ENCODE measurements at places on chromosomes 7 and 10.

DNA sequence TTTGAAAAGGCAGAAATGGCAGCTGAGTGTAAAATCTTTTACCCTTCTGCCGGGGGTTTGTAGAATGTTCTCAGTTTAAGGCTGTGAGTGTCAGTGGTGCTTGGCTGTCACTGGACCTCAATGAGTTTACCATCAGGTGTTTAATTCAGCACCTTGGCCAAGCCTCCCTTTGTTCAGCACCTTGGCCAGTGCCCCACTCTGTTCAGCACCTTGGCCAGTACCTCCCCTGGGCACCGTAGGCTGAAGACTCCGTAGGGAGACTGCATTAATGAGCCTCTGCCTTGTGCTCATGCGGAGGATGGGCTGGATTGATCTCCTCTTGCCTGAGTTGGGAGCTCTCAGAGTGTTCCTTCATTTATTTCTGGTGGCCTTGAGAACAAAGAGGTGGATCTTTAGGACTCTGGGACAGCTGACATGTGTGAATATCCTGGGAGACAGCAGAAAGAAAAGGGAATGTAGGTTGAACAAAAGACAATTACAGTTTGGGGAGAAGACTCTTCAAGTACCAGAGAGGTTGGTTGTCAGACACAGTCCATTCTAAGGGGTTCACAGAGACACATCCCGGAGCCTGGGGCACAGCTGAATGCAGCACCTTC, 1.6 kb downstream of the FAM24A start:
- H3K4me1 ChIP-seq = no peaks in the 10 kb centered on the region
- H3K36me3 ChIP-seq = no peaks in the 10 kb centered on the region
- peak; percentile 77 for DNase-seq
- no peaks in the 10 kb centered on the region for H3K27me3 ChIP-seq
- no peak overlapping the region for H3K4me3 ChIP-seq

GRCh38 chr7:36961097-36961496, 236.8 kb upstream of the AOAH start:
- no peak overlapping the region for H3K4me3 ChIP-seq
- H3K4me1 ChIP-seq = peaks cover 12% of the 10 kb centered on the region
- no peaks in the 10 kb centered on the region for H3K36me3 ChIP-seq
- DNase-seq = no peak
- no peak overlapping the region for H3K27ac ChIP-seq

DNA sequence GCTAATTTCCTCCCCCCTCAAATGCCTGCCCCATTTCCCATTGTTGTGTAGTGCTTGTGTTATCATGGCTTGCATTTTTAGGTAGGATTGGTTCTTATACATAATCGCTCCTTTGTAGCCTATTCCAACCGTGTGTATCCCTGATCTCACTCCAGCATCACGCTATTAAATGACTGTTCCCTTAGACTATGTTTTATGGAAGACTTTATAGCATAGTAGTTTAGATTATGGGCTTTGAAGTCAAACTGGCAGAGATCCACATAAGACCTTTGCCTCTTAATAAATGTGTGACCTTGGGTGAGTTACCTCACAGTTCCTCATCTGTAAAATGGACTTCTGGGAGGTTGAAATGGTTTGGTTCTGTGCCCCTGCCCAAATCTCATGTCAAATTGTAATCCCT, 5.4 kb upstream of the RABGEF1 start:
- peaks cover 32% of the 10 kb centered on the region for H3K4me1 ChIP-seq
- H3K27me3 ChIP-seq = no peaks in the 10 kb centered on the region
- H3K36me3 ChIP-seq = peaks cover 16% of the 10 kb centered on the region
- no peak for DNase-seq

- no peak overlapping the region for H3K4me3 ChIP-seq
- H3K4me1 ChIP-seq = no peaks in the 10 kb centered on the region
- no peaks in the 10 kb centered on the region for H3K27me3 ChIP-seq
- H3K27ac ChIP-seq = no peak overlapping the region
- no peaks in the 10 kb centered on the region for H3K36me3 ChIP-seq
- no peak for DNase-seq
Measured at GRCh38 chr7:116285252-116285651, 74.9 kb downstream of the TES start.

DNA sequence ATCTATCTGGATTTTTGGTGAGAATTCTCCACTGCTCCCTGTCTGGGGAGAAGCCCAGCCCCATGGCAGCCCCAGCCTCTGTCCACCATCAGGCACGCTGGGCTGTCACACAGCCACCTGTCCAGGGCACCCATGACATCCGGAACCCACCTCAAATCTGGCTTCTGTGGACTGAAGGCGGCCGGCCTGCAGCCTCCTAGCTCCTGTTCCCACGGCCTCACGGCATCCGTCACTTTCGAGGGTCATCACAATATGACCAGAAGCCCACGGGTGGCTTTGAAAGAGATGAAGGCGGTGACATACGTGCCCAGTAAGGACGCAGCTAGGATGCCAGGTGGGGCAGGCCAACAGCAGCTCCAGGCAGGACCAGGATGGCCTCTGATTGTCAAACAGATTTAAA, 140.9 kb downstream of the PTPRN2 start:
- no peaks in the 10 kb centered on the region for H3K36me3 ChIP-seq
- H3K4me3 ChIP-seq = no peak overlapping the region
- H3K27ac ChIP-seq = no peak overlapping the region
- no peaks in the 10 kb centered on the region for H3K27me3 ChIP-seq

GRCh38 chr10:126463286-126463685, 75.0 kb upstream of the ADAM12 start:
- no peaks in the 10 kb centered on the region for H3K27me3 ChIP-seq
- H3K4me1 ChIP-seq = no peaks in the 10 kb centered on the region
- H3K27ac ChIP-seq = no peak overlapping the region
- H3K36me3 ChIP-seq = no peaks in the 10 kb centered on the region
- H3K4me3 ChIP-seq = no peak overlapping the region

DNA sequence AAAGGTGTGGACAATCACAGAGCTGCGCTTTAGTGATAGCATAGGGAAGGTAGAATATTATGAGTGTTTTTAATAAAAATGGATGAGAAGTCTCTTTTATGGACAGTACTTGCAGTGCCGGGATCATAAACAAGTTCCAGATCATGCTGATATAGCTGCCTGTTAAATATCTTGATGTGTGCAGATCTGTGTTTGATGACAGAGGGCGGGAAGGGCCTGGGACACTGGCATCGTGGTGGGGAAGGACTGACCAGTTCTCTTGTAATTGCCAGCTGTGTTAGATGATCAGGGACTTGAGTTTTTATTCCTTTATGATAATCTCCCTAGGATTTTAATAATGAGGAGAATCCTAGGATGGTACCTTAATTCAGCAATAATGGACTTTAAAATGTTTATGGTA, 14.6 kb downstream of the SND1 start:
- H3K36me3 ChIP-seq = no peaks in the 10 kb centered on the region
- H3K27ac ChIP-seq = no peak overlapping the region
- no peak for DNase-seq
- no peaks in the 10 kb centered on the region for H3K27me3 ChIP-seq
- H3K4me3 ChIP-seq = no peak overlapping the region

DNA sequence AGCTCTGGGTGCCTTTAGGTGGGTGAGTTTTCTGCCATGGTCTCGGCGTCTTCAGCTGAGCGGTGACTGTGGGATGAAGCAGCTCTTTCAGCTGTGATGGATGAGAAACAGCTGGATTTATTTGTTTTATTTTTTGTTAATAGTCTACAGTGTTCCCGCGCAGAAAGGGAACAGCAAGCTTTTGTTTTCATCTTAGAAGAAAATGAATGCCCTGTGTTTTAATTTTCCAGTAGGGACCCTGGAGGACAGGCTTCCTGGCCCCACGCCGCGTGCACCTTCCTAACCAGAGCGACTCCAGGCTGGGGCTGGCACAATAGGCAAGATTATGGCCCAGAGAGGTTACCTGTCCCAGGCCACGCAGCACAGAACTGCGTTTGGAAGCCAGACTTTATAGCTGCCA, 57.6 kb downstream of the GTF2IRD1 start:
- DNase-seq = no peak

DNA sequence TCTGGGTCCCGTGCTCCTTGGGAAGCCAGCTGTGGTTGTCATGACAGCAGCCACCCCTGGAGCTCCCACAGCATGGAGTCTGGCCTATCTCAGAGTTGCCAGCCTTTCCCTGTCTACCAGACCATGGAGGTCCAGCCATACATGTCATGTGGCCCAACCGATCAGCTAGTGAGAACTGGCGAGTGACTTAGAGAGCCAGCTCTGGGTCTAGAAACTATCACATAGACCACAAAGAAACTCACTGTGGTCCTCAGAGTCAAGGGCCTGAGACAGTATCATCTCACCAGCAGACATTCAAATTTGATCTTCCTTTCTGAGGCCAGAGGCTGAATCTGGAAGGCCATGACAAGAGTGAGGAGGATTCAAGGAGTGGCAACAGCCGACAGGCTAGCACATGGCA, 223.3 kb upstream of the GPR26 start:
- H3K27me3 ChIP-seq = peaks cover 8% of the 10 kb centered on the region
- no peak overlapping the region for H3K4me3 ChIP-seq
- no peaks in the 10 kb centered on the region for H3K4me1 ChIP-seq
- H3K36me3 ChIP-seq = no peaks in the 10 kb centered on the region

DNA sequence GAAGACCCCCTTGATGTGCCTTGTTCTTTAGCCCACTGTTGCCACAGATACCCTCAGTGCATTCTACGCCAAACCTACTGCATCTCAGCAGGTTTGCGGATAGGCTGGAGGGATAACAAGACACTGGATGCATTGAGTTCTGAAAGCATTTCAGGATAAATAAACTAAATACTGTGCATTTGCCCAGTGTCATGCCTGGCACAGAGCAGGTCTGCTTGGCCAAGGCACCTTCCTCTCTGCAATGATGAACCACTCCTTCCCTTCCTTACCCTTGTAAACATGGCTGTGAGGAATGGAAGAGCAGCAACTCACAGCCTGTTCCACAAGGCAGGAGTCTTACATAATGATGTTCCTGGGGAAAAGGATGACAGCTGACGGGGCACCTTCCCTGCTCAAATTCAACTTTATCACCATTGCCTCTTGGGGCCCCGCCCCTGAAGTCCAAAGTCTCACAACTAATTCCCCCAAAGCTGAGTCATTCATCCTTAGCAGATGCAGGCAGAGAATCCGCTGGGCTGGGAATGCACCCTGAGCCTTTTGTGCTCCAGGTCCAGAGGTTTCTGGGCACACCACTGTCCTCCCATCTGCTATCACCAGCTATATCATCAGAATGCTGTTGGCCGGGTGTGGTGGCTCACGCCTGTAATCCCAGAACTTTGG, 11.6 kb downstream of the DDX56 start:
- H3K4me3 ChIP-seq = no peak overlapping the region
- H3K36me3 ChIP-seq = peaks cover 29% of the 10 kb centered on the region
- H3K4me1 ChIP-seq = no peaks in the 10 kb centered on the region
- no peak overlapping the region for H3K27ac ChIP-seq
- H3K27me3 ChIP-seq = no peaks in the 10 kb centered on the region
- peak; percentile 71 for DNase-seq

DNA sequence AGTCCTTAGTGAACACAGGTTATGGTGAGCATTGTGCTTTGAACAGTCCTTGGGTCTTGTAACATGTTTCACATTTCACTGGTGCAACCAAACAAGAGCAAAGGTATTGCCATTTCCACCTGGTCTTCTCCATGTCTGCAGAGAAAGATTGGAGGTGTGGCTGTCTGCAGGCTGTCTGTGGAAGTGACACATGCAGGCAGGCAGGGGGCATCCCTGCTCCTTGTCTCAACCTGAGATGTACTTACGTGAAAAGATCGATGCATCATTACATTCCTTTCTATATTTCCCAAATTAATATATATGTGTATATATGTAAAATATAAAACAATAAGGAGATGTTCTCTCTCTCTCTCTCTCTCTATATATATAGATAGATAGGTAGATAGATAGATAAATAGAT, 54.3 kb downstream of the LRRC18 start:
- no peaks in the 10 kb centered on the region for H3K4me1 ChIP-seq
- H3K27ac ChIP-seq = no peak overlapping the region
- no peak overlapping the region for H3K4me3 ChIP-seq
- no peaks in the 10 kb centered on the region for H3K27me3 ChIP-seq

- peaks cover 5% of the 10 kb centered on the region for H3K4me1 ChIP-seq
- H3K4me3 ChIP-seq = no peak overlapping the region
- no peaks in the 10 kb centered on the region for H3K36me3 ChIP-seq
- H3K27me3 ChIP-seq = no peaks in the 10 kb centered on the region
- DNase-seq = no peak
- H3K27ac ChIP-seq = no peak overlapping the region
Measured at GRCh38 chr10:60397792-60398191, 8.1 kb upstream of the ANK3 start.

GRCh38 chr7:130960208-130960988, 226.4 kb upstream of the KLF14 start:
- no peak overlapping the region for H3K4me3 ChIP-seq
- H3K27ac ChIP-seq = peak overlapping the region; percentile 82
- peaks cover 60% of the 10 kb centered on the region for H3K4me1 ChIP-seq

DNA sequence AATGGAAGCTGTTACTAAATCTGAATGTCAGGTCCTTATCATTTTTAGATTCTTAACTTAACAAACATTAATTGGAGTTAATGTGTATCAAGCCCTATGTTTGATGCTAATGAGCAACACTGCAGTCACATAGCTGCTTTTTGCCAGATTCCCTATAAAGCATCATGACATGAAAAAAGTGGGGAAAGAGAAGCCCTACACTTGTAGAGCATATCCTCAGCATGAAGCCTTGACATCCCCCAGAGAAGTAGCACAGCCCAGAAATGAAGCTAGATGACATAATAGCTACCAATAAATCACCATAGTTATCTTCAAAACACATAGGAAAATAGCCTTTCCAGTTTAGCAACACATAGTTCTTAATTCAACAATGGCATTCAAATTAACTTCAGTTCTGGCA, 49.2 kb upstream of the CDK1 start:
- peaks cover 20% of the 10 kb centered on the region for H3K4me1 ChIP-seq
- H3K4me3 ChIP-seq = no peak overlapping the region
- no peaks in the 10 kb centered on the region for H3K36me3 ChIP-seq

DNA sequence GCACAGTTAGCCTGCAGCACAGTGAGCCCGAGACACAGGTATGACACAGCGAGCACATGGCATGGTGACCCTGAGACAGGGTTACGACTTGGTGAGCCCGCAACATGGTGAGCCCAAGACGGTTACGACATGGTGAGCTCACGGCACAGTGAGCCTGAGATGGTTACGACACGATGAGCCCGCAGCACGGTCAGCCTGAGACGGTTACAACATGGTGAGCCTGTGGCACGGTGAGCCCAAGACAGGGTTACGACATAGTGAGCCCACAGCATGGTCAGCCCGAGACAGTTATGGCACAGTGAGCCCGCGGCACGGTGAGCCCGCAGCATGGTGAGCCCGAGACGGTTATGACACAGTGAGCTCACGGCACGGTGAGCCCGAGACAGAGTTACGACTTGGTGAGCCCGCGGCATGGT, 156.1 kb downstream of the MAD1L1 start:
- H3K36me3 ChIP-seq = peaks cover 6% of the 10 kb centered on the region
- no peak overlapping the region for H3K27ac ChIP-seq
- no peak overlapping the region for H3K4me3 ChIP-seq
- no peak for DNase-seq
- H3K4me1 ChIP-seq = no peaks in the 10 kb centered on the region
- H3K27me3 ChIP-seq = no peaks in the 10 kb centered on the region

GRCh38 chr10:90751107-90751997, 106.5 kb downstream of the HTR7 start:
- H3K27ac ChIP-seq = no peak overlapping the region
- no peaks in the 10 kb centered on the region for H3K36me3 ChIP-seq
- DNase-seq = no peak
- no peaks in the 10 kb centered on the region for H3K27me3 ChIP-seq

GRCh38 chr7:22452142-22452959, 47.6 kb downstream of the STEAP1B start:
- H3K27me3 ChIP-seq = peaks cover 14% of the 10 kb centered on the region
- H3K27ac ChIP-seq = no peak overlapping the region
- no peaks in the 10 kb centered on the region for H3K36me3 ChIP-seq
- peak; percentile 71 for DNase-seq

GRCh38 chr7:1329966-1330800, 97.5 kb downstream of the UNCX start:
- H3K4me3 ChIP-seq = no peak overlapping the region
- peaks cover 83% of the 10 kb centered on the region for H3K27me3 ChIP-seq
- no peaks in the 10 kb centered on the region for H3K4me1 ChIP-seq
- no peaks in the 10 kb centered on the region for H3K36me3 ChIP-seq
